NCI-H2081 (cell line): ENCODE measurements at places on chromosomes 16 and 17.

DNA sequence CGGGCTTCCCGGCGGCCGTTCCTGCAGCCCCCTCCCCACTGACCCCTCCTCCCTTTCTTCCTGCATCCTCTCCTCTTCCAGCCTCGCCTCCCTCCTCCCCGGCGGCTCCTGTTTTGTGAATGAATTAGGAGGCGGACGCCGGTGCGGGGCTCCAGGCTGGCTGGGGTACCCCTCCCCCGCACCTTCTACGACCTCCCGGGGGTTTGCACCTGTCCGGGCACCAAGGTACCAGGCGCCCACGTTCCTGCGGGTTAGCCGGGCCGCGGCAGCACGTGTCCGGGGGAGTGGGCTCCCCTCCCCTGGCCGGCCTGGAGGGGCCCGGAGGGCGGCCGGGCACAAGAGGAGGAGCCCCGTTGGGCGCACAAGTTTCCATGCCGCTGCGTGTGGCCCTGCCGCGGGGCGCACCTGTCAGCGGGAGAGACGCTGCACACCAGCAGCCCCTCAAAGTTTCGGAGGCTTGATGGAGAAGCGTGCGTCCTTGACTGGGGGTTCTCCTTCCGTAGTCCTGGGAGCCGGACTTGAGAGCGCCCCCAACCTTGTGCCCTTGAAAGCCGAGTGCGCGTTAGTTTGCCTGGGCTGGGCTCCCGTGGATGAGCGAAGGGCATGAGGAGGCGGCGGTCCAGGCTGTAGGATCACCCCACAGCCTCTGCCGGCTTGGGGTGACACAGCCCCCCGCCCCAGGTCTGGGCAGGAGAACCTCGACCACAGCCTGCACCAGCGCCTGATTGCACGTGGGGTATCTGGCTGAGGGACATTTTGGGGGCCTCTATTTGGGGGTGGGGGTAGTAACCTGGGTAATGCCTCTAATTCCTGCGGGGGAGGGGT lies 1.2 kb downstream of the HAS3 start:
- no peak for DNase-seq

DNA sequence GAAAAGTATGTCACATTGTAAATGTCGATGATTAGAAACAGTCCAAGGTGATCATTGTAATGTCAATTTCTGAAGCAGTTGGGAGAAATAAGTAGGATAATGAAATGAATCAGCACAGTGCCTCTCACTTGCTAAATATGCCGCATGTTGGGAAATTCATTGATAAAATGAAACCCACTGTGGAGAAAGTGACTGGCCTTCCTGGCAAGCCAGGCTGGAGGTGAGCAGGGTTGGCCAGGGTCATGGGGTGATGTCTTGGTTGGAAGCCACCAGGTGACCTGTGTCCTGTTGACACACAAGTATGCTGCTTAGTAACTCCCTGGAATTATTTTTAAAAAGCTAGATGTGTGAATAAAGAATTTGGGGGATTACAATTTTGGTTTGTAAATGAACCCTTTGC lies 14.9 kb upstream of the WNT9B start:
- no peak for DNase-seq

GRCh38 chr17:39946551-39947330 lies 16.1 kb upstream of the GSDMA start:
- DNase-seq: no peak

GRCh38 chr17:38751808-38752307 lies 683 bp upstream of the PSMB3 start:
- peak; percentile 88 for DNase-seq

DNA sequence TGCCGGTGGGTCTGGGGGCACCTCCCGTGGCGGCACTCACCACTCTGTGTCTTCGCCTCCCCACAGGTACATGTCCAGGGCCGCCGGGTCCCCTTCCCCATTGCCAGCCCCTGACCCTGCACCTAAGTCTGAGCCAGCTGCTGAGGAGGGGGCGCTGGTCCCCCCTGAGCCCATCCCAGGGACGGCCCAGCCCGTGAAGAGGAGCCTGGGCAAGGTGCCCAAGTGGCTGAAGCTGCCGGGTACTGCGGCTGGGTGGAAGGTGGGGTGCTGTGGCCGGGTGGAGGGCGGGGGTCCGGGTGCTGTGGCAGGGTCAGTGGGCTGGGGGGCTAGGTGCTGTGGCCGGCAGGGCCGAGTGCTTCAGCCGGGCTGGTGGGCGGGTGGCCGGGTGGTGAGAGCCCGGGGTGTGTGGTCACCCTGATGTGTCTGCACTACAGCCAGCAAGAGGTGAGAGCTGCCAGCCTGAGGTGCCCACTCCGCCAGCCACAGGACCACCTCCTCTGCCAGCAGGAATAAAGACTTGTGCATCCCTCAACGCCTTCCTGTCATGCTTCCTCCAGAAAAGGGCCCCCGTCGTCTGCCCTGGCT lies 5.7 kb downstream of the CENPX start:
- no peak for DNase-seq

GRCh38 chr16:85923153-85924021 lies 24.4 kb downstream of the IRF8 start:
- DNase-seq: no peak

- DNase-seq: no peak
Observed at GRCh38 chr16:31872201-31872600, 1.4 kb upstream of the ZNF267 start.

DNA sequence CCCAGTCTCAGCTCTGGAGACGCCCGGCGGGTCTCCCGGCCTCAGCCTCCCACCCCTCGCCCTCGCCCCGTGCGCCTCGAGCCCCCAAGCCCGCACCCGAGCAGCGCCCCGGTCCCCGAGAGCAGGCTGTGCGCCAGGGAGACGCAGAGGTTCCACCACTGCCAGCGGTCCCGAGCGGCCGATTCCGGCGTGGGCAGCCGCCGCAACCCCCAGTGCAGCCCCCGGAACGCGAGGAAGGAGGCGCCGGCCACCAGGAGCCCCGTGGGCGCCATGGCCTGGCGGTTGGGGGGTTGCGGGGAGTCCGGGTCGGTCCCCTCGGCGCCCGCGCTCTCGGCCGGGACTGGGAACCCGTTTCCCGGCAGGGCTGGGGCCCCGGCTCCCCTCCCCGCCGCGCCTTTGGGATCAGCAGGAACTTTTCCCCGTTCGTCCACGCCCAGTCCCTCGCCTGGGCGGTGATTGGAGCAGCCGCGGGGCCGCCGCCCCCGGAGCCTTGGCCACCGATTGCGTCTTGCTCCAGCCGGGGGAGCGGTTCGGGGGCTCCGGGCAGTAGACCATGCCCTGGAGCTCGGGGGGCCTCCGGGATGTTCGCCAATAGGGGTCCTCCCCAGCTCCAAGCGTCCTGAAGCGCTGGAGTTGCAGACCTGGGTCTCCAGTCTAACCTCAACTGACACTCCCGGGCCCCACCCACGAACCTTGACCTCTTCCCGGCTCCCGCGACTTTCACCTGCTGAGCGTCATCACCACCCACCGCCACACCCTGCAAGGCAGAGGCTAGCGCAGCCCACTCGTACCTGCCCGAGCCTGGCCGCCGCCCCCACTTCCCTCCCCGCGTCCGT lies at the start of gene TLCD2:
TSS of gene TLCD2 (minus strand) at position 407 of the 836 bp plus-strand sequence. CDS start at position 272, 135 bp downstream.
- DNase-seq: peak; percentile 5

DNA sequence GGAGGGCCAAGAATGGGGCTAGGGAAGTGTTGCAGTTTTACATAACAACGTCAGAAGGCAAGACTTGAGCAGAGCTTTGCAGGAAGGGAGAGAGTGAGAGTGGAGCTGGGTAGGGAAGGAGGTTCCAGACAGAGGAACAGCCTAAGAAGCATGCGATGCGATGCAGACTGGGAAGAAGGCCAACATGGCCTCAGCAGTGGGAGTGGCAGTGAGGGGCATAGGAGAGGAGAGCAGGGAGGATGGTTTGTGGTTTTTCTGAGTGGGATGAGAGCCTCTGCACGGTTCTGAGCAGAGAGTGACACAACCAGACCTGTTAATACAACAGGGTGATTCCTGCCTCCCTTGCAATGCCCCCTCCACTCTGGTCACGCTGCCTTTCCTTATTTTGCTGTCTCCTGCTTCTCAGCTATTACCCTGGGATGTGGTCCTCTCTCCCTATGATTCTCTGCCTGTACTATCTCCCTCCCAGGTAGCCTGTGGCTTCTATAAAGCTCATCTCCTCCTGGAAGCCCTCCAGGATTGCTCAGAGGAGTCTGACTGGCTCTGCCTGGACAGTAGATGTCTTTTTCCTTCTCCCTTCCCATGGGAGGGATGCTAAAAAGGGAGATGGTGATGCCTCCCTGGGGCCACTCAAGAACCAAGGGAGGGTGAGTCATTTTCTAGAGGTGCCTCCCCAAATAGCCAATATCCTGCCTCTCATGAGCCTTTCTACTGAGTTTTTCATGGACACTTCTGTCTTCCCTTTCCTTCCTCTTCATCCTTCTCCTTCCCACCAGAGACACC lies 38.7 kb upstream of the NGFR start:
- no peak for DNase-seq

GRCh38 chr16:83717814-83718213 lies 90.0 kb upstream of the HSBP1 start:
- no peak for DNase-seq

DNA sequence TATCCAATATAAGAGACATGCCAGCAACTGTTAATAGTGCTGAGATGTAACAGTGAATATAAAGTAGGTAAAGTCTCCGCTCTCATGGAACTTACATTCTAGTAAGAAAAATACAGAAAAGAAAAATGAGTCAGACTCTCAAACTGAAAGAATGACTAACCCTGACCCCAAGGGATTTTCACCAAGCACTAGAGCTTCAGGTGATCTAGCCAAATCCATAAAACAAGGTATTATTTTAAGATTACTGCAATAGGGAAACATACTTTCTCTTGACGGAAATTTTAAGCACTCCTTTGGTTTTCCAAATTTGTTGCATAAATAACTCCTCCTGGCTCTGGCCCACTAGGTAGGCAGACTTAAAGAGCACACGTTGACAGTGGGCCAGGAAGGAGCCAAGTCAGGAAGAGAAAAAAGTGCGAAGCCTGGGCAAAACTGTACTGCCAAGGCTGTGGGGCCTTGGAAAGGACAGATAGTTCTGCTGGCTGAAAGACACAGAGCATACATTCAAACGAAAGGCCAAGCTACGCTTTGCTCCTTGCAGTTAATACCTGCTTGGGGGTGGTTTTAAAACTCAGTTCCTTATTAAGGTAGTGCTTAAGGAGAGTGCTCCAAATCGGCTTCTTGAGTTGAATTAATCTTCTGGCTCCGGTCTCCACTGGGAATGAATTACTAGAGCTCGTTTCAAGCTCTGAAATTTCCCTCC lies 1.4 kb downstream of the GOT2 start:
- no peak for DNase-seq

- no peak for DNase-seq
Observed at GRCh38 chr17:34143430-34143829, 111.7 kb upstream of the CCL2 start.

- no peak for DNase-seq
Observed at GRCh38 chr17:15086776-15087295, 178.3 kb downstream of the PMP22 start.

- DNase-seq: no peak
Observed at GRCh38 chr16:64172226-64172625, 949.6 kb downstream of the CDH11 start.

DNA sequence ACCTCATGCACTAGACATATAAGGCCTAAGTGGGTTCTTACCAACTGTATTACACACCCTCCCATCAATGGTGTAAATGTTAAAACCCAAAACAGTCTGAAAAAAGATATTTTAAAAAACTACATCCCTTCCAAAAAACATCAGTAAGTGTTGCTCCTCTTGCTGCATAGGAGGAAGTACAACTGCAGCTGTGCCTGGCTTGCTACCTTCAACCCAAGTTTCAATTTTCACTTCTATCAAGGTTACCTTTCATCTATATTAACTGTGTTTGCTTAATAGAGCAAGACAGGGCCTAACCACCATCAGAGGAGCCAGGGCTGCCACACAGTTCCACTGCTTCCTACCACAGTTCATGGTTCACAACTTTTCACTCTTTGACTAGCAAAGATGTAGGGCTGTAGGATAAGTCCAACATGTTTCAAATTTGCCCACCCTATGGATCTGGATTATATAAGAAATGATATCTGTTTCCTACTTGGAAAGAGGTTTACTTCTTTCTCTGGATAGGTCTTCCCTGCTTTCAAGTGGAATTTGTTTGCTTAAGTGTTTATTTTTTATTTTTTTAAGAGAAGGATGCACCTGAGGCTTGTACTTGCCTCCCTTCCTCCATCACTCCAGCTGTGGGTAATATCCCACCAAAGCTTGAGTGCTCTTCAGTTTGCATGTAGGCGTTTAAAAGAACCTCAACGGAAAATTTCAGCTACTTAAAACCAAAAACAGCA lies 56.7 kb downstream of the GRB7 start:
- no peak for DNase-seq

DNA sequence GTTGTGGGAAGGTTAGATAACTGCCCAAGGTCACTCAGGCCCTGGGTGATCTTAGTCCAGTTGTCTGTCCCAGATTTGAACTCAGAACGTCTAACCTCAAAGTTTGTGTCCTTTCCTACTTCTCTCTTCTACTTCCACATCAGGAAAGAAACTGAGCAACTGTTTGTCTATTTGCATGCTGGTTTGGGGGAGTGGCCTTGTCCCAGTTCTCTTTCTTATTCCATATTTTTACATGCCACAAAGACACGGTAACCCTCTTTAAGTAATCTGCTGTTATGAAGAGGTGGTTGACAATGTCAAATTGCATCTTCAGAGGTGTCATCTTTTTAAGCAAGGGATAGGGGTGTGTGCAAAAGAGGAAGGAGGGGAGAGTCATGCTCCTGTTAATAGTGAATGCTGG lies 432.5 kb downstream of the HS3ST3B1 start:
- no peak for DNase-seq

- no peak for DNase-seq
Observed at GRCh38 chr17:13917634-13918033, 151.7 kb upstream of the COX10 start.

DNA sequence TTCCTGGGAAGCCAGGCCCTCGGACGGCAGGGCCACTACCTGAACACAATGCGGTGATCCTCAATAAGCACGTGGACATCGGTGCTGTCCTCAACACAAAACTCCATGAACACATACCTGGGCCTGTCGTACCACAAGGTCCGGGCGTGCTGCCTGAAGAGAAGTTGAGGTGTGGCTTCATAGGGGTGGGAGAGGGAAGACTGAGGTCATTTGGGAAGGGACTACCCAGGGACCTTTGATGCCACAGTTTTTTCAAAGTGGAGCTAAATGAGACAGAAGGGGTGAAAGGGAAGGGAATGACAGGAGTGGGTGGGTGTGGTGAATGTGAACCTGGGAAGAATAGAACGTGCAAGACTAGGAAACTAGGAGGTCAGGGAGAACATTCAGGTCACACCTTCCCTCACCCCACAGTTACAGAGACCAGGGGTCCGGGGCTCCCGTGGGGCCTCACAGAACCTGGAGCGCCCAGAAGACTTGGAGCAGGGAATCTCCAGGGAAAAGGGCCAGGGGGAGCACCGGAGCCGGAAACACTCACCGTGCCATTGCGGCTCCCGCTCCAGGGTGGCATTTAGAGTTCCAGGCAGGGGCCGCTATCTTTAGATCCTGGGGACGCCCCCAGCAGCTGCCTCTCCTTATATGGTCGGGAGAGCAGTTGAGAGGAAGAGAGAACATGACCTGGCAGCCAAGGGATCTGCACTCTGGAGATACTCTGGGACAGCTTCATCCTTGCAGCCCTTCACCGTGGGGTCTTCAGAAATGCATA lies at the start of gene PTGES3L:
TSS of gene PTGES3L (minus strand) at position 570 of the 763 bp plus-strand sequence. CDS start at position 543, 27 bp downstream.
- DNase-seq: peak; percentile 83
